T-helper 9 cell (primary cell): ENCODE measurements at places on chromosomes 7 and 10.

DNA sequence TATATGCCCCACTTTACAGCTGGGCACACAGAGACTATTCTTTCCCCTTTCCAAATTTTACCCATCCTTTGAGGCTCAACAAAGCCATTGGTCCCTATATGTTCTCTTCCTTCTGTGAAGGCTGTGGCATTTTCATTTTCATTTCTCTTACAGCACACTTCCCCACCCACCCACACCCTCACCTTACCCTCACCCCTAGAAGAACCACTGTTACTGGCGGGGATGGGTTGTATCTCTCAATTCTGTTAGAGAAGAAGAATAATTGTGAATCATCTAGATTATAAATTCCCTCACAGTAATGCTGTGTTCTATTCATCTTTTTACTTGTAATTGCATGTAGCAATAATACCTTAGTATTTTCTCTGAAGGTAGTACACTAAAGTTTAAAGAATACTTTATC lies 10.2 kb upstream of the CCDC71L start:
- no peak for DNase-seq

GRCh38 chr10:19874791-19875190 lies 58.6 kb downstream of the PLXDC2 start:
- DNase-seq = no peak

DNA sequence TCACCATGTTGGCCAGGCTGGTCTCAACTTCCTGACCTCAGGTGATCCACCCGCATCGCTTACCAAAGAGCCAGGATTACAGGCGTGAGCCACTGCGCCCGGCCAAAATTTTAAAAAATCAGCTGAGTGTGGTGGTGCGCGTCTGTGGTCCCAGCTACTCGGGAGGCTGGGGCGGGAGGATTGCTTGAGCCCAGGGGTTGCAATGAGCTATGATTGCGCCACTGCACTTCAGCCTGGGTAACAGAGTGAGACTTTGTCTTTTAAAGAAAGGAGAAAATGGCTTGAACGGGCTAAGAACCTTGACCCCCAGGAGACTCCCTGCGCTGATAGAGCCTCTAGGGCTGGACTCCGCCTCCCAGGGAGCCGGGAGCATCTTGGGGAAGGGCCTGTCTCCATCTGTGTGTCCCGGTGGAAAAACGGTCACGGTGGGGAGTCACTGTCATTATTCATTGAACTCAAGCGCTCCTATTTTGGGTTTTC lies 760 bp upstream of the KCTD7 start:
- no peak for DNase-seq

- no peak for DNase-seq
Observed at GRCh38 chr10:119541046-119541445, 1.5 kb downstream of the RGS10 start.

DNA sequence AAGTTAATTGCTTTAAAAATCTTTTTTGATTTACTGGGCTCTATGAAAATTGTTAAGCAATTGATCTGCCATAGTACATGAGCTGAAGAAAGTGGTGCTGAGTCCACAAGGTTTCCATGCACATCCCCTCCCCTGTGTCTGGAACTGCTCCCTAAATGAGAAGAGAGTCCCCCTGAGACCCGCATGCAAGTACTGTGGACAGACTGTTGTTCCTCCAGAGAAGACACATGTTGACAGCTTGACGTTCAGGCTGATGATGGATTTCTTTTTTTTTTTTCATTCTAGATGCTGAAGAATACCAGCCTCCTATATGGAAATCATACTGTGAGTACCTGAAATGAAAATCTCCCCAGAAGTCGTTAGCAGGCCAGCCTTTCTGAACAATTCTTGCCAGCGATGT lies 159.8 kb downstream of the CHN2 start:
- no peak for DNase-seq

DNA sequence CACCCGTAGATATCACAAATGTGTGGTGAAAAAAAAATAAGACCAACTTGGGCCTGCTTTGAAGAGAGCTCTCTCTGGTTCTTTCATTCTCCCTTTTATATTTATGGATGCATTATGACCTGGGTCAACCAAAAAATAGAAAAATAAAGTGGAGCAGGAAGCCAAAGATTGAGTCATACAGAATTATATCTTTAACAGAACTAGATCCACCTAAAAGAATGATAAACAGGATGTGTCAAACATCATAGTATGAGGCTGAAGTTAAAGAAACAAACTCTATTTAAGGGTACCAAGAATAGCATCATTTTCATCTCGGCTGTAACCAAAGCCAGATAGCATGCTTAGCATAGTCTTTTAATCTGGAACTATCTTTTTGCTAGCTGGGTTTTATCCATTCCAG lies 28.8 kb upstream of the NMT2 start:
- DNase-seq = no peak

GRCh38 chr10:74967911-74968666 lies 141.7 kb downstream of the KAT6B start:
- no peak for DNase-seq

GRCh38 chr7:2968616-2969397 lies 74.9 kb downstream of the CARD11 start:
- DNase-seq = no peak
